Hindlimb muscle (tissue), 1 donor: ENCODE measurements at places on chromosomes 11 and 22. TPM values are rescaled to one million over a fixed set of nuclear protein-coding genes. Genes with fewer than 3 reads are reported as not detected.

DNA sequence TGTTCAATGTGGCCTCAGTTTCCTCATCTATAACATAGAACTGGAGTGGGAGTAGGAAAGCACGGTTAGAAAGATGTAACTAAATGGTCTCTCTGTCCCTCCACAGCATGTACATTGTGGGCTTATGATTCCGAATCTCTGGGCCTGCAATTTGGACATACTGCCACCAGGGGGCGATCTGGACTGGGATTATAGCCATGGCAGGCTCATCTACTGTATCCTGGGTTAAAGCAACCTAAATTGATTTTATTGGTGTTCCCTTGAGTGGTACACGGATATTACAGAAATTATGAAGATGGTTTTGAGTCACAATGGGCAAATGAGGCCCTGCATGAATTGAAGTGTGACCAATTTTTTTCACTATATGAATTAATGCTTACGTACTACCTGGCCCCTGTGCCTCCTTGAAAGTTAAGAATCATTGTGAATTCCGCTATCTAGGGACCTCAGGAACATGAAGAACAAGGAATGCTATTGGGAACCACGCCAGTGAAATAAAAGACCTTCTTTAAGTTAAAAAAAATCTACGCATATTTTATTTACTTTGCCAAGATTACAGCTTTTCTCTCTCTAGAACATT is 32.9 kb downstream of the TST start:
- no peak for DNase-seq

DNA sequence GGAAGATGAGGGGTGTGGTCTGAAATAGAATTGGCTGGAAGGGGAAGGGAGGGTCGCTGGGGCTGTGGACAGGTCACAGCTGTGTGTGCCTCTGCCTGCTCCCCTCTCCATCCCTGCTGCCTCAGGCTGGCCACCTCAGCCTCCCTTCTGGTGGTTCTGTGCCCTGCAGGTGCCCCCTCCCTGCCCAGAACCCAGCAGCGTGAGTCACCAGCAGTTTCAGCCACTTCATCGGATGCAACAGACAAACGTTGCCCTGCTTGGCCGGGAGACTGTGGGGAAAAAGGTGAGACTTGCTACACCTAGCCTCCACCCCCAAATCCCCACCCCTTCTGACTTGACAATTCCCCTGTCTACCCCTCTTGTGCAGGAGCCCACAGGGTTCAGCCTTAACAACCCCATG is 21.8 kb upstream of the LRRC10B start:
- DNase-seq: no peak

DNA sequence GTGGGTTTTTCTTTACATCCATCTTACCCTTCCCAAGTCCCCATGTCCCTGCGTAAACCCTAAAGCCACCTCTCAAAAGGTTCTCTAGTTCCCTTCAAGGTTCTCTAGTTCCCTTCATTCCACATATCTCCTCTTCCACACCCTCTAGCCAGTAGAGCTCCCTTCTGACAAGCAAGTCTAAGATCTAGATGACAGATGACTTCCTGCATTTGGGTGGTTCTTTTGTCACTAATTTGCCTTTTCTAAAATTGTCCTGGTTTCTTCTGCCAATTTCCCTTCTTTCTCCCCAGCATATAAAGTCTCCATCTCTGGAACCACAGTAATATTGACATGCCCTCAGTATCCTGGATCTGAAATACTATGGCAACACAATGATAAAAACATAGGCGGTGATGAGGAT is 7.8 kb downstream of the CD3E start:
- no peak for DNase-seq

GRCh38 chr22:49163258-49163959 is 664.3 kb downstream of the BRD1 start:
- no peak for DNase-seq

DNA sequence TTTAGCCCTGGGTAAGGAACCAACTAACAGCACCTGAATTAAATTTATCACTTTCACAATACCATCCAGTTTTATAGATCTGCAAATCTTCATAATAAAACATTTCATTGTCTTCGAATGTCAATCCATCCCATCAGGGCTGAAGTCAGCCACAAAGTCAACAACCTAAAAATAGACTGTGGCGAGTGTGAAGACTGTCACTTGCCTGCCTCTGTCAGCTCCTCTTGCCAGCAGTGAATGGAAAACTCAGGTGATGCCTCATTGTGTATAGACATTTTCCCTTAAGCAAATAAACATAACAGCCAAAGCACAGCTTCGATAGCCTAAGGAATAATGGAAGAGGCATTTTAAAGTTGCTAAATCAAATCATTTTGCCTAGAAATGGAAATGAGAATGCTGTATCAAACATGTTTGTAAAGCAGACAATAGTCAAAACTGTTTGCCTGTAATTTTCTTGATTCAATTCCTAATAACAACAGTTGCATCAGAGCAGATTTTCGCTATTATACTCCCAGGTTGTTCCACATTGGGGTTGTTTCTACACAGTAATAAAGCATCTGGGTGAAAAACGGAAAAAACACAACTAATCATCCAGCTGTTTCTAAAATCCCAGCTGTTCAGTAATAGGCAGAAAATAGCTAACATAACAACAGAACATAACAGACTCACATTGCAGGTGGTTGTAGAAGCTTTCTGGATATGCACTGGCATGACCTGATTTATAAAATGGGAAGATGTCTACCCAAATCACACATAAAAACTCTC is 15.7 kb downstream of the KCNA4 start:
- no peak for DNase-seq

GRCh38 chr11:31651208-31651607 is 141.6 kb downstream of the ELP4 start:
- no peak for DNase-seq

DNA sequence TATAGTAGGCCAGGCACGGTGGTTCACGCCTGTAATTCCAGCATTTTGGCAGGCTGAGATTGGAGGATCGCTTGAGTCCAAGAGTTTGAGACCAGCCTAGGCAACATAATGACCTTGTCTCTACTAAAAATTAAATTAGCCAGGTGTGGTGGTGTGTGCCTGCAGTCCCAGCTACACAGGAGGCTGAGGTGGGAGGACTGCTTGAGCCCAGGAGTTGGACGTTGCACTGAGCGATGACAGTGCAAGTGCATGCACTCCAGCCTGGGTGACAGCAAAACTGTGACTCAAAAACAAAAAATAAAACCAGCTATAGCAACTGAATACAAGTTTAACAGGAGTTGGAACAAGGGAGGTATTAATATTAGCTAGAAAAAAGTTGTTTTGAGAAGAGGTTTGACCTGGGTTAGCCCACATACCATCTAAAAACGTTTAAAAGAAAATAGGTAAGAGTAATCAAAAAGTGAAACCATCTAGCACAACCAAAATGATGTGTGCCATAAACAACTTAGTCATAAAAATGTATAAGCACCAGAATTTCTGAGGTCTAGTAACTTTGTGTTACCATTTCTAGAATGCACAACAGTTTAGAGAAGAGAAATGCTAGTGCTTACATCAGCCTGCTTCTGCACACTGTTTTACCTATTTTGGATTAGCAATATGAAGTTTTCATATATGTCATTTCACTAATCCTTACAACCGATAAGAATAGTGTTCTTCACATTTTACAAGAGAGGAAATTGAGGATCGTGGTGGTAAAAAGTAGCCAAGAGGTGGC is 26.5 kb downstream of the NARS2 start:
- no peak for DNase-seq

DNA sequence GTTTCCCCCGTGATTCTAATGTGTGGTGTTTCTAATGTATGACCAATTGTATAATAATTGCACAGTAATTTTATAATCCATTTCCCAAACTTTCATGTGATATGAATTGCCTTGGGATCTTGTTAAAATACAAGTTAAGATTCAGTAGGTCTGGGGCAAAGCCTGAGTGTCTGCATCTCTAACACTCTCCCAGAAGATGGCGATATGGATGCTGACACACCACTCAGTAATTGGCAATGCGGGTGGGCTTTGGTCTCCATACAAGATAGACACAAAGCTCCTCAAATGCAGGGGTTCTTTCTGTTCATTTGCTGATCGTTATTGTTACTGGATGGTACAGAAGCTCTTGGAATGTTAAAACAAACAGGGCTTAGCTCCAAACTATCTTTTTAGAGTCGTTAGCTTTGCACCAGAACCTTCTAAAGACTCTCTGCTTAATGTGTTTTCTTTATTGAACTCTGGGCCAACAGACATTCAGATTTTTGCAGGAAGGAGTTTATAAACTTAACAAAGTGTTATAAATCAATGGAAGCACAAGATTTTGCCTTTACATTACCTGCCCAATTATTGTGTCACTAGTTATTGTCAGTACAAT is 45.4 kb upstream of the ANO3 start:
- no peak for DNase-seq

- no peak for DNase-seq
Observed at GRCh38 chr11:80443177-80443576, 1002.3 kb upstream of the TENM4 start.

GRCh38 chr11:122697636-122698167 is 42.2 kb downstream of the UBASH3B start:
- no peak for DNase-seq

DNA sequence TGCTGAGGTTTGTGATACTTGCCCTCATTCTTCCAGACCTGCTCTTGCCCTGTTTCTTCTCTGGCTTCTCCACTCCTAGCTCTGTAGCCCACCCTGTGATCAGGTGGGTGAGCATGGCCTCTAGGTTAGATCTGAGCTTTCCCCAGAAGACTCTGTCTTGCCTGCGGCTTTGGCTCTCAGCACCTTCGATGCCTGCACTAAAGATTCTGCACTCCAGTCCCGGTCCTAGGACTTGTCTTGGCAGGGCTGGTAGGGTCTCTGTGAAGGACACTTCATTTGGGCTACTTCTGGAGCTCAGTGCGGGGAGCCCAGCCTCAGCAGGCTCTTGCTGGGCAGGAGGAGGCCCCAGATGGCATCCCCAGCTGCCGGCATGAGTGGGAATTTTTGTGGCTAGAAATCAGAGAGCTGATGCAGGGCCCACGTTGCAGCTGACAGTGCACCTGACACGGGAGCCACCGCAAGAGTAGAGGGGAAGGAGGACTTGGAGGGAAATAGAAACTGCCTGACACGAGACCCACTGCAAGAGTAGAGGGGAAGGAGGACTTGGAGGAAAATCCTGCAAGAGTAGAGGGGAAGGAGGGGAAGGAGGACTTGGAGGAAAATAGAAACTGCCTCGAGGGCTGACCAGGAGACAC is 226.9 kb upstream of the B3GAT1 start:
- DNase-seq: no peak

DNA sequence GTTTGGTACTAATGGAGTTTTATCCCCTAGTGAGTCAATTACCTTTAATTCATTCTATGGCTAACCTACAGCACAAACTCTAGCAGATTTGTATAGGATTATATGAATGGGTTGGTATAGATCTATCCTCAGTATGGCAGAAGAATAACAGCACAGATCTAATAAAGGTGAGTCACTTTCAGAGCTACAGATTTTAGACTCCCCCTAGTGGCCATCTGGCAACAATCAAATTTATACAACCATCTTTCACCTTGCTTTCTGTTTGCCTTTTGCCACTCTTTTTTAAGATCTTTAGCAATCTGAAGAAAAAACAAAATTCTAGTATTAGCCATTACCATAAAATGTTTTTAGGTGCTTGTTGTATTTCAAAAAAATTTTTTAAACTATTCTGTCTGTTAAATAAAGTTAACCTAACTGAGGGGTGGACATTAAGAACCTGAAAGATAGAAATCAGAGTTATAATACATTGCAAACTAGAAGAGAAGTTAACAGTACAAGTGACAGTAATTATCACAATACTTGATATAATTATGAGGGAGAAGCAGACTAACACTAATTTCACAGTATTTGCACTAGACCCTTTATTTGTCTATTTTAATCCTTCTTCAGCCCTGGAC is 25.8 kb downstream of the DDIAS start:
- DNase-seq: peak; percentile 25

DNA sequence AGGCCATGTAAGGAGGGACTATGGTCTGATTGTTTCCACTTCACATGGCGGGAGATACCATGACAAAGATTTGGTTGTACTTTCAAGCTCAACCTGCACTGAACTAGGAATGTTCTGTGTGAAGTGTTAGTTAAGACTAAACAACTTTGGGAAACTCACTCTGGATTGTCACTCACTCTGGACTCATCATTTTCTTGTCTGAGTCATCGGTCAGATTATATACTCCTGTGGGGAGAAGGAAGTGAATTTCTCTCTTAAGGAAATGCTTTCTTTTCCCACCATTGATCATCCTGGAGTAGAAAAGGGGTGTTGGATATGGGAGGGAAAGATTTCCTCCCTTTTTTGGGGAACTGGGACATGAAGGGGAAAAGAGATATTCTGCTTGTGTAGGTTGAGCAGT is 26.9 kb upstream of the CAT start:
- DNase-seq: no peak

- no peak for DNase-seq
Observed at GRCh38 chr11:112786886-112787530, 174.2 kb upstream of the NCAM1 start.

GRCh38 chr22:40498420-40499208 is 128.2 kb downstream of the SGSM3 start:
- no peak for DNase-seq

GRCh38 chr22:42950281-42950680 is 64.7 kb downstream of the PACSIN2 start:
- no peak for DNase-seq

DNA sequence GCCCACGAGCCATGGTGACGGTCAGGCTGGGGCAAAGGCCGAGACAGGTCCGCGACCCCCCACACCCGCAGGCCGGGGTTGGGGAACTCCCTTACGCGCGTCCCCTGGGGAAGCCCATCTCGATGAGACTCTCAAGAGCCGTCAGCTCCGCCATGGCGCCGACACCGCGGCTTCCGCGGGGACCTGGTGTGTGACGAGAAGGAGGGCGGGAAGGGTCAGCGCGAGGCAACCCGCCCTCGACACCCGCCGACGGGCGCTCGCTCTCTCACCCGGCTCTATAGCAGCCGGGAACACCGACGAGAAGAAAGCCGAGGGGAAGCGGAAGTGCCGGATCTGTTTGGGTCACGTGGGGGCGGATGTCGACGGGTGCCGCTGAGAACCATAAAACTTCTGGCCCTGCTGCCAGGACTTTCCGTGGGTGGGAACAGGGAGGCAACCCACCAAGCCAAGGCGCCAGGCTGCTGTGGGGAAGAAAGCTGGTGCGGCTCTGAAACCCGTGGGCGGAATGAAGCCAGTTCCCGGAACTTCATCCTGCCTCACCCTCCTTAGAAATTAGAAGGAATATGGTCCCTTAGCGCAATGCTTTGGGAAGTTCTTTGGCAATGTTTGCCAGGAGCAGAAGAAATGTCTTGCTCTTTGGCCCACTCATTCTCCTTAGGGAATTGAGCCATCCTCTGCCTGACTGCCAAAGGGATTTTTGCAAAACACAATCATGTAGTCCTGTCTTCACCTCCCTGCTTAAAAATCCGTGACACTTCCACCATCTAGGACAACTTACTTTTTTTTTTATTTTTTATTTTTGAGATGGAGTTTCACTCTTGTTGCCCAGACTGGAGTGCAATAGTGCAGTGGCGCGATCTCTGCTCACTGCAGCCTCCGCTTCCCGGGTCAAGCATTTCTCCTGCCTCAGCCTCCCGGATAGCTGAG is at the start of gene UBXN1:
TSS of gene UBXN1 (minus strand) at position 304 of the 927 bp plus-strand sequence. CDS start at position 154, 150 bp downstream.
- peak; percentile 93 for DNase-seq

FAM111A gene
- polyA plus RNA-seq: 25.4 TPM

OSBP2 gene
- 4.4 TPM for polyA plus RNA-seq

HTR3B gene
- polyA plus RNA-seq: 0.09 TPM

OR10A2 gene
- not detected for polyA plus RNA-seq

OR2AG1 gene
- polyA plus RNA-seq: not detected

PATE3 gene
- not detected for polyA plus RNA-seq

TRIM34 gene
- 4.1 TPM for polyA plus RNA-seq

CD248 gene
- 106 TPM for polyA plus RNA-seq
